Inflammatory macrophage treated with lipopolysaccharide for 4 hours (primary cell): ENCODE measurements at places on chromosomes 12 and 14.

DNA sequence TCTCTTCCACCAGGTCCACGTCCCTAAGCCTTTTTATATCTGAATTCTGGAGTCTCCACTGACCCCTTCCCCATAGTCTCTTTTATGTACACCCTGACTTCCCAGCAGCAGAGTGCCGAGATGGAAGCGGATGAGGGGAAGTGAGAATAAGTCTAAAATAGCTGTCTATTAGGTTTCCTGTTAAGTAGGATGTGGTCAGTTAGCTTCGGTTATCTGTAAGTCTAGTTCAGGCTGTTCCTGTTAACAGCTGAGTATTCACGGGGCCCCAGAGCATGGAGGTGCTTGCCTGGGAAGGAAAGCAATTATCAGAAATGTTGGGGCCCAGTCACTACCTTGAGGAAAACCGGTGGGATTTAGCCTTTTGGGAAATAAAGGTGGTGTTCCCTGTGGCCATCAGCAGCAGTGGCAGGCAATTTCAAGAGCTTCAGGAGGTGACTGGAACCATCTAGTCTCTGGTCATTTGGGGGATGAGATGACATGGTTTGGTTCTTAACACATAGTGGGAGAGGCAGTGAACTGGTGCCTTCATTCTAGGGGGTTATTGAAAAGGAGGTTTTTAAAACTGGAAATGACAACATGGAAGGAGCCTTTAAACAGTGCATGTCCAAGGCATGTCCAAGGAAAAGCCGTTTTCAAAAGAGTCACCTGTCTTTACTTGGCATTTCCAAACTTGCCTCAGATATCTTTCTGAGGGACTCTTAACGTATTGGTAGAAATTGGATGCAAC, 21.8 kb downstream of the CHST11 start:
- peak; percentile 77 for DNase-seq

GRCh38 chr14:85234156-85235025, 295.6 kb upstream of the FLRT2 start:
- no peak for DNase-seq

DNA sequence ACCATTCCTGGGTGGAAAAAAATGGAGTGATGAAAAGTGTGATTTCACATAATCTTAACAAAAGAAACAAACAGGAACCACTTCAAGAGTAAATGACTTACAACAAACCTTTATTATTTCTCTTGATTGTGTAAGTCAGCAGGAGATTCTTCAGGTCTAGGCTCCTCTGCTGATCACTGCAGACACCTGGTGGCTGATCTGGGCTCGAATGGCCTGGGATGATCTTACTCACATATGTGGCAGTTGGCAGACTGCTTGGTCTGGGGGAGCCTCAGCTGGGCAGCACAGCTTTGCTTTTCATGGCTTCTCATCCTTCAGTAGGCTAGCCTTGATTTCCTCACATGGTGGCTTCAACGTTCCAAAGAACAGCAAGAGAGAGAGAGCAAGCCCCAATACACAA, 215.4 kb upstream of the PRICKLE1 start:
- no peak for DNase-seq

- DNase-seq, result no peak
Measured at GRCh38 chr12:46832130-46832704, 6.4 kb upstream of the SLC38A4 start.

DNA sequence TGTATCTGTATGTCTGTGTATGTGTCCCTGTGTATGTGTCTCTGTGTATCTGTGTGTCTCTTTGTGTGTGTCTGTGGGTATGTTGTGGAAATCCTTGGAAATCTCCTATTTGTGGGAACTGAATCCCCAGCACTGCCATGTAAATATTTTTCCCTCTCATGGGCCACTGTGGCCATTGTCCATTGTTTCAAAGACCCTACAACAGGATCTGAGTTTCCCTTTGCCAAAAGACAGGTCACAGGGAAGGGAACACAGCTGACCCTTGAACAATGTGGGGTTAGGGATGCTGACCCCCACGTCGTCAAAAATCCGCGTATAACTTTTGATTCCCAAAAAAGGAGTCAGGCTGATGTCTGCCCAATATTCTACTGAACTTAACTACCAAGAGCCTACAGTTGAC, 22.5 kb upstream of the BCL2L14 start:
- no peak for DNase-seq

GRCh38 chr12:19165451-19165850, 35.9 kb downstream of the PLEKHA5 start:
- no peak for DNase-seq

- DNase-seq, result peak; percentile 39
Measured at GRCh38 chr14:70599345-70599744, 1.1 kb downstream of the MED6 start.

- DNase-seq, result peak; percentile 73
Measured at GRCh38 chr12:132766380-132767085, 4.9 kb upstream of the ANKLE2 start.
